NCI-H2171 (cell line): ENCODE measurements at places on chromosomes 12 and 14.

DNA sequence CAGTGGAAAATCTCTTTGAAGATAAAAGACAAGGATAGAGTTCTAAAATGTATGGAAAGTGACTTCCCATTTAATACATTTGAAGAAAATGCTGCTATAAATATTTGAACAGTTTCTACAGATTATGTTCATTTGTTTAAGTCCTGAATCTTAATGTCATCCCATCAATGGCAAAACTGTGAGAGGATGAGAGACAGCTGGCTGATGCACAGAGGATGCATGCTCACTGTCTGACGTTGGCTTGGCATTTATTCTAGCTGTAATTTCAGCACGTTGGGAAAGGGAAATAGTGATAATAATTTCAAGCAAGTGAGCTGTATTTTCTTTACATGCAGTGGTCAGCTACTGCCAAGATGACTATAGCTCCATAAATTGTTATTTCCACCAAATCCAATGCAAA is 40.5 kb downstream of the PPFIA2 start:
- peak; percentile 20 for DNase-seq

DNA sequence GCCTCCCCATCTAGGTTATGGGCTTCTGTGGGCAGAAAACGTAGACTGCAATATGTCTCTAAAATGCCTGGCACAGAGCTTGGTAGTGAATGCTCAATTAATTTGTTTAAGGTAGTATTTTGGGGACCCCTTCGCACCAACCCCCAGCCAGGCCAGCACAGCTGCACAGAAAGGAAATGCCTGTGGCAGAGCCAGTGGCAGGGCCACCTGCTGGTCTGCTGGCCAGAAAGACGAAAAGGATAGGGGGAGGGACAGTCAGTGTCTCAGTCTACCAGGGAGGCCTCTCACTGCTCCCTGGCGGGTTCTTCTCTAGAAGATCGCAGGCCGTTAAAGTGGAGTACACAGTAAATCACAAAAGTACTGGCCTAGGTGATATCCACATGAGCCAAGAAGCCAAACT is 3.5 kb downstream of the RAB15 start:
- DNase-seq: no peak

- no peak for DNase-seq
Observed at GRCh38 chr12:74530676-74531075, 7.0 kb upstream of the ATXN7L3B start.

GRCh38 chr14:63543826-63544406 is 739 bp upstream of the PPP2R5E start:
- DNase-seq: no peak

- no peak for DNase-seq
Observed at GRCh38 chr12:95990136-95990535, 6.0 kb downstream of the HAL start.

GRCh38 chr12:54371328-54372112 is 7.2 kb upstream of the GPR84 start:
- no peak for DNase-seq
